ENCODE measurements at places on chromosomes 5 and 9.

- DNase-seq = no peak
Measured at GRCh38 chr5:94746731-94747124, 128.3 kb downstream of the SLF1 start.

DNA sequence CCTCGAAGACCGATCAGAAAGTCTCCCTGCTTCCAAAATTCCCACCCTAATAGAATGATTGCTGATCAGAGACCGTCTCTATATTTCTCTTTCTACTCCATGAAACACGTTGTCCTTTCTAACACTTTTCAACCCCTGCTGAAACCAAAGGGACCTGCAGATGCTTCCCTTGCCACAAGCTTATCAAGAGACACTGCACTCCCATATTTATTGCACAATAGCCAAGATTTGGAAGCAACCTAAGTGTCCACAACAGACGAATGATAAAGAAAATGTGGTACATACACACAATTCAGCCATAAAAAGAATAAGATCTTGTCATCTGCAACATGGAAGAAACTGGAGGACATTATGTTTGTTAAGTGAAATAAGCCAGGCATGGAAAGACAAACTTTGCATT lies 125.1 kb downstream of the FOXD1 start:
- DNase-seq = no peak

- no peak for DNase-seq
Measured at GRCh38 chr5:99460701-99461100, 531.9 kb upstream of the CHD1 start.

DNA sequence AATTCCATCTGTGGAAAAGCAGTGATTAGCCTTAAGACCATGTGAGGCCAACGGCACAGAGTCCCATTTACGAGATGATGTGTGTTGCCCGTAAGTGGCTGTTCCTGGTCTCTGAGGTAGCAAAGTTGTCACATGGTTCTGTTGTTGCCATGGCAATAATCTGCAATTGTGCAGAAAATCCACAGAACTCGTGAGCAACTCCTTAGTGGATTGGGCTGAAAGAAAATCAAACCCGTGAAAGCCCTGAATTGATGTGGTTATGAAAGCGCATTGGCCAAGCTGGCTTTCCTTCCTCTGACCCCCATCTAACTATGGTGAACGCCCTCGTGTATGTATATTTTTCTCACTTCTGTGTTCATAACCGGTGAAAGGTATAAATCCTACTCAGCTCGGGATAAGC lies 614.7 kb downstream of the EBF1 start:
- no peak for DNase-seq

GRCh38 chr5:118994595-118994994 lies 6.2 kb upstream of the DTWD2 start:
- no peak for DNase-seq

DNA sequence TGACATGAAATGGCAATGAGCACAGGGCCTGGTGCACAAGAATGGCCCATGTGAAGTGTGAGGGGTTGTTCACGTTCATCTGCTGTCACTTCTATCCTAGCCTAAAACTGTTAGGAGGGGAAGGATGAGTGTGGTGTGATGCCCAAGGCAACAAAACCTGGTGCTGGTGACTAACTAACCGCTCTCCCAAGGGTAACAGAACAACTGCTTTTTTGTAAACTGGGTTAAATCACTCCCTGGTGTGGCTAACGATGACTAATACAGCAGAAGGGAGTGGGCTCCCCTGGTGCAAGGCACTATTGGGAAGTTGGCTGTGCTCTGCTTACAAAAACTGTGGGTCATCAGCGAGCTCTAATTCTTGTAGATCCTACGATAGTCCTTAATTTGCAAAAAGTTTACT lies 103.2 kb upstream of the VCAN start:
- no peak for DNase-seq

- DNase-seq = no peak
Measured at GRCh38 chr5:53479590-53480415, 626 bp upstream of the FST start.

- DNase-seq = no peak
Measured at GRCh38 chr5:93395971-93396379, 185.0 kb downstream of the NR2F1-AS1 start.

- no peak for DNase-seq
Measured at GRCh38 chr5:17020678-17021601, 84.9 kb upstream of the MYO10 start.

DNA sequence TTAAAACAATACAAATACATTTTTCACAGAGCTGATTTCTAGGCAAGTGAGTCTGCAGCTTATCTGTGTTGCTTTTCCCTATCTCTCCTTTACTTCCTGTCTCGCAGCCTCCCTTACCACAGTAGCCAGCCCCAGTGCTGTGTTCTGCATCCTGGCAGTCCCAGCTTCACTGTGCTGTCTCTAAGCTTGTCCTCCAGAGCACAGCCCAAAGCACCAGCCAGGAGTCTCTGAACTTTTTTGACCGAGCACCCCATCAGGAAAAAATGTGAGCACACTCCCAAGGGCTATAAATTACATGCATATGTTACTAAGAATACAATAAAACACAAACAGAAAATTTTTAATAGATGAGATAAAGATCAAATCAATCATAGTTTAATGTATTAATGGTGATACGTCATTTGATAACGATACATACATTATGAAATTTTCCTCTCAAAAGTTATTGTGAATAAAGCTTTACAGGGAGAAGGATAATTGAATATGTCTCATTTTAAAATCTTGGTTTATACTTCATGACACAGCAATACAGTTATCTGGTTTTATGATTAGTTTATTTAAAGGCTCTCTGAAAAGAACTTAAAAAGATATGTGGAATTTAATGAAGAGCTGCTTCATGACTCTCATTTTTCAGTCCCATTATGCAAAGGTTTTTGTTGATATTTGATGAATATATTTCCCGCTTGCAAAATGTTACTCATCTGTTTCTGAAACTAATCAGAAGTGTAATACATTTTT lies 7.3 kb upstream of the RHOBTB3 start:
- peak; percentile 19 for DNase-seq

DNA sequence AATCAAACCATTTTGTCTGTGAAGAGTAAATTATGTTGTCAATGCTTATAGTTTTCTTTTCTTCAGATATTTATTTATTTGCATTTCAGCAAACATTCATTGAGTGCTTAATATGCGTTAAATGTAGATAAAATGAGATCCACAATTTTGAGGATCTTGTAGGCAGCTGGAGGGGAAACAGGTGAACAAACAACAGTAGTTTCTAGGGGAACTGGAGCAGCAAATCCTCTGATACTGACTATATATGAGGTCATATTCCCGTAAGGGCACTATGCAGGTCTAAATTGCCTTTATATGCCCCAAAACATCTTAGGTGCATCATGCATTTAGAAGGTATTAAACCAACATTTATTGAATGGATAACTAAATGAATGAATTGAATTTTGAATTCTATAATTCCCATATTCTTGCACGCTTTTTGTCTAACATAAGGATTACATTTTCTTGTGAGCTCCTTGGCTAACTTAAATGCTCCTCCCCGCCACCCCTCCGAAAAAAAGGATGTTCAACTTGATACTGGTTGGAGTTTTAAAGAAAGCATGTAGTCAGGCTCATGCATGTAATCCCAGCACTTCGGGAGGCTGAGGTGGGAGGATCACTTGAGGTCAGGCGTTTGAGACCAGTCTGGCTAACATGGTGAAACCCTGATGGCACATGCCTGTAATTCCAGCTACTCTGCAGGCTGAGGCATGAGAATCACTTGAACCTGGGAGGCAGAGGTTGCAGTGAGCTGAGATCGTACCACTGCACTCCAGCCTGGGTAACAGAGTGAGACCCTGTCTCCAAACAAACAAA lies 299.8 kb downstream of the TMEM38B start:
- no peak for DNase-seq

DNA sequence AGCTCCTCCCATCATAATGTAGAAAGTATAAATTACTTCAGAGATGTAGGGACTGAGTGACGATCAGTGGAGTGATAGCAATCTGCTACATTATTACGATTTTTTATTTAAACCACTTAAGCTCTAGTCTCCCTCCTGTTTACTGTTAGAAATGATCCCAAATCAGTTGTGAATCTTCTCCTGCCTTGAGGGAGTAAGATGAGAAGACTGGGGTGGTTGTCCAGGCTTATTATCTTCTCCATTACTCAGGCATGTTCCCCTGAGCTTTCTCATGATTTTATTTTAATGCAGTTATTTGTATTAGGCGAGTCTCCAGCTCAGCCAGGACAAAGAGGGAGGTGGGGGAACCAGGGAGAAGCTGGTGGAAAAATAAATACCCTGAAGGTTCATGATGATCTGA lies 48.2 kb upstream of the CTNNA1 start:
- DNase-seq = no peak

GRCh38 chr5:164672931-164673694 lies 1167.7 kb downstream of the MAT2B start:
- no peak for DNase-seq

GRCh38 chr9:111662576-111663300 lies 1.3 kb downstream of the GNG10 start:
- no peak for DNase-seq

DNA sequence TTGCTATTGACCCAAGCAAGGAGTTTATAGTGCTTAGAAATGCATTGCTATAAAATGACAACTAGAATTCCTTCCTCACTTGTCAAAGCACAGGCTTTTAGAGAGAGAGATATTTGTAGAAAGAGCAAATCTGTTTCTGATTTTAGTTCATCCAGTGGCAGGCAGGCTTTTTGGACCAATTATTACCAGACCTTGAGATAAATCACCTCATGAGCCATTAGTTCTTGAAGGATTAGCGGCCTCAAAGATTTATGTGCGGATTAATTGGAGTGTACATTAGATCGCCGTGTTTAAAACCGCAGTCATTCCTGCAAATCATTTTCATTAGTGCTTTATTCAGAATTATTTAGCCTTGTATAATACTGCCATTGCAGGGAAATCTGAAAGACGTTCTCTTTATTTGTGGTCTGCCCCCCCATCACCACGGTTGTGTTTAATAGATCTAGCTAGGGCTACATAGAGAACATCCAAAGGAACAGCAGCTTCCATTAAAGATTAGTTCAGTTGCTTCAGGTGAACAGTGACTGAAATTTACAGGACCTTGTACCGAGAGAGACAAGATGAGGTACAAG lies 28.8 kb upstream of the TJP2 start:
- DNase-seq = no peak

DNA sequence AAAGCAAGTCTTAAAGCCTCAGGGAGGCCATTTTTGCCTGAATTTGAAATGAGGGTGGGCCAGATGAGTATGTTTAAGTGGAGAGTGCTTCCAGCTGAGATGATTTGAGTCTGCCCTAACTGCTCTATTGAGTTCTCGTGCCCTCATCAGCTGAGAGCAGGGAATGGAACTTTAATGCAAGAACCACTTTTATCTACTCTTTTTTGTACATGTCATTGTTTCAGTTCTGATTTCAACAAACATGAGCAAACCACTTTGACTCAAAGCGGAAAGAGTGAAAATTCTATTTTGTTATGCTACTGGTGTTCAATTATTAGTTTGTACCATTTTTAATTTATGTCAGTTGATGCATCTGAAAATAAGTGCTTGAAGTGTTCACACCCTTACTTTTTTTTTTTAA lies 35.8 kb downstream of the DCAF10 start:
- DNase-seq = no peak

DNA sequence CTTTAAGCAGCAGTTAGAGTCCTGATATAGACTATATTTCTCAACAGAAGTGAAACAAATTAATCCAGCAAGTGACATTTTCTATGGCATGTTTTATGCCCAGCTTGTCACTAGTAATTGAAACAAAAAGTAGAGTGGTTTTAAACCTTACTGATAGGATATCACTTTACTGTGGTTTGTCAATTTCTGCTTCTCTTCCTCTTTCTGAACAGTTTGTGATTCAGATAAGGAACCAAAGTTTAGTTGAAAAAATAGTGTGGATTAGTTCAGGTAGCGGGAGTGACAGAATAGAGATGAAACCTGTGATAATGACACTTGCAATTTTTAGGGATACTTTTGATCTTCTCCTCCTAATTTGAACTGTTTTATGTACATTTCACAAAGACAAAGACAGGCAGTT lies 485.7 kb upstream of the EDIL3 start:
- no peak for DNase-seq

- DNase-seq = no peak
Measured at GRCh38 chr5:177523711-177524538, 7.2 kb upstream of the DDX41 start.

- no peak for DNase-seq
Measured at GRCh38 chr5:145797336-145797735, 37.8 kb downstream of the PRELID2 start.

DNA sequence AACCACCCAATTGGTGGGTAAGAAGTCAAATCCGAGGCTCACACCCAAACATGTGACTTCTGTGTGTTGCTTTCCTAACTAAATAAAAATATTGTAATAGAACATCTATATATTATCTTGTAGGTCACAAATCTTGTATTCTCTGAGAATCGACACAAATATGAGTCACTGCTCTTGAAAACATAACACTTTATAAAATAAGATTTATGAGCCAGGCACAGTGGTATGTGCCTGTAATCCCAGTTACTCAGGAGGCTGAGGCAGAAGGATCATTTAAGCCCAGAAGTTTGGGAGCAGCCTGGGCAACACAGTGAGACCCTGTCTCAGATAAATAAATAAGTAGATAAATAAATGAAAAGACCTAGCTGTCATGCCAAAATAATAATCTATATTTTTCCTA lies 624.1 kb downstream of the ANXA1 start:
- DNase-seq = no peak

- DNase-seq = no peak
Measured at GRCh38 chr9:133129001-133129795, 8.2 kb upstream of the RALGDS start.

DNA sequence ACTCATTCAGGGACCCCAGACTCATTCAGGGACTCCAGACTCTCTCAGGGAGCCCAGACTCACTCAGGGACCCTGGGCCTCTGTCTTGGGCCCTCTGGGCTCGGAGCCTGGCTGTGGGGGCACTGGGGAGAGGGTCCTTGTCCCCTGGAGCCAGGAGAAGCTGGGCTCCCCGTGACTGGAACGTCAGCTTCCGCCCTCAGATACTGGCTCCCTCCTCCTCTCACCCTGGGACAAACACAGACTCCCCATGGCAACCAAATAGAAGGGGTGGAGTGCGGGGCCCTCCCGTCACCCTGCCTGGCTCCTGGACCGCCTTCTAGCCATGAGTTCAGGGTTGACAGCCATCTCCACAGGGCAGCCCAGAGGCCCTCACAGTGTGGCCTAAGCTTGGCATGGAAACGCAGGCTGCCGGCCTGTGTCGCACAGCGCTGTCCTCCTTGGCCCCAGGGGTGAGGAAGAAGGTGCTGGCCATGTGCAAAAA lies 27.6 kb downstream of the ZDHHC11B start:
- DNase-seq = no peak

DNA sequence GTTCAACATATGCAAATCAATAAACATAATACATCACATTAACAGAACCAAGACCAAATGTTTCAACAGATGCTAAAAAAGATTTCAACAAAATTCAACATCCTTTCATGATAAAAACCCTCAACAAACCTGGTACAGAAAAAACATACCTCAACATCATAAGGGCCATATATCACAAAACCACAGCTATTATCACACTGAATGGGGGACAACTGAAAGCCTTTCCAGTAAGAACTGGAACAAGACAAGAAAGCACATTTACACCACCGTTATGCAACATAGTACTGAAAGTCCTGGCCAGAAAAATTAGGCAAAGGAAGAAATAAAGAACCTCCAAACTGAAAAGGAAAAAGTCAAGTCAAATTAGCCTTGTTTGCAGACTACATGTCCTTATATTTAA lies 93.6 kb downstream of the DTWD2 start:
- no peak for DNase-seq

GRCh38 chr5:67234671-67235176 lies 38.1 kb upstream of the CD180 start:
- no peak for DNase-seq

- no peak for DNase-seq
Measured at GRCh38 chr5:155587458-155587857, 573.9 kb downstream of the KIF4B start.

- no peak for DNase-seq
Measured at GRCh38 chr5:64214132-64214531, 48.5 kb downstream of the RNF180 start.

Data from hematopoietic multipotent progenitor cell treated with erythropoietin and hydrocortisone succinate and interleukin-3 and kit ligand, for 17 days (in vitro differentiated cells).